ENCODE measurements at places on chromosomes 3 and 15. TPM values are rescaled to one million over a fixed set of nuclear protein-coding genes. Genes with fewer than 3 reads are reported as not detected.

Gene DUOXA2
- not detected for total RNA-seq

Gene ITIH3
- total RNA-seq: 1.1 TPM

Gene MINAR1
- 1.6 TPM for total RNA-seq

Gene KBTBD12
- total RNA-seq: not detected

Gene PPP1R14D
- total RNA-seq: not detected

Gene CFAP44
- total RNA-seq: 1.9 TPM

Gene TJP1
- total RNA-seq: 43.4 TPM

Gene FANCD2OS
- not detected for total RNA-seq

Gene MOBP
- total RNA-seq: not detected

Gene LYZL4
- not detected for total RNA-seq

Gene ATP2B2
- under 0.01 TPM for total RNA-seq

Gene CASR
- total RNA-seq: not detected

Gene FAM107A
- total RNA-seq: not detected

Gene ADAMTS7
- 0.83 TPM for total RNA-seq

Gene CTXN2
- total RNA-seq: not detected

Gene TTLL13
- not detected for total RNA-seq

Gene UTS2B
- total RNA-seq: 0.72 TPM

Gene ZBTB47
- total RNA-seq: 10.9 TPM

Gene GREM1
- total RNA-seq: 848 TPM

Gene GOLGA8J
- not detected for total RNA-seq

Gene KIF7
- total RNA-seq: 5.0 TPM

Gene SNTN
- not detected for total RNA-seq

Gene MPI
- 61.4 TPM for total RNA-seq

Gene TNNC1
- 1.3 TPM for total RNA-seq

Gene CELSR3
- total RNA-seq: 0.18 TPM
